ENCODE measurements at places on chromosomes 6 and 20.

- DNase-seq = no peak
Observed at GRCh38 chr6:170314983-170315382, 8.4 kb downstream of the FAM120B start.

DNA sequence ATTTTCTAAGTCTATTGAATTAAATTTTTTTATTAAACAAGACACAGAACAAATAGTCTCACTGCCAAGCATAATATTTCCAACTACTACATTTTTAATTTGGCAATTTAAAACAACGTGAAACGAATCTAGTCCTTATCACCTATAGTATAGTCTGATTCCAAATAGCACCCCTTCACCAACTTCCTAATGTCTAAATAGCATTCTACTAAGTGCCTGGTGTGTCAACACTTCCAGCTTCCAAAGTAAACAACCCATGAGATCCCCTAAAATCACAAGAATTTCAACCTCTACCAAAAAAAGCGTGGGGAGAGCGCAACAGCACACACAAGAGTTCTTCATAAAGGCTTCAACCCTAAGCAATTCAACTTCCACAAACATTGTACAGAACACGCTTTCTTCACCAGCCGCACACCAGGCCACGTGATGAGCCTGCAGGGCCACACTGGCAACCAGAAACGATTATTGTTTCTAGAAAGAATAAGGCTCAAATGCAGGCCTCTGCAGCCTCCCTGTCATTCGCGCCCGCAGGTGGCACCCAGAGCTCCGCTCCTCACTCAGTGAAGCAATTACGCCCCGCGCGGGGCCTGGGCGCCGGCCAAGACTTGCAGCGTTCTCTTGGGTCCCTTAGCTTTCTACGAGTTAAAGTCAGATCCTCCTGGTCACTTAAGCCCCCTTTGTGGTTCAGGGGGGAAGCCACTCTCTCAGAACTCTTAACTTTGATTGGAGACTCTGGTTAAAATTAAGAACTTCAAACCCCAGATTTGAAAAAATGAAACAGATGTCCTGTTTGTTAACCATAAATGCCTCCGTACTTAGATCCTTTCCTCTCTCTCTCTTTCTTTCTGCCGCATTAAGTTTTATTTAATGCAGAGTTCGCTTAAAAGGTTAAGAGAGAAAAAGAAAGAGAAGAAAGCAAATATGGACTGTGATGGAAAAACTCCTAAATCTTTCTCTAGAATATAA, 18.3 kb downstream of the SIM1 start:
- no peak for DNase-seq

GRCh38 chr6:108222504-108222903, 38.3 kb downstream of the SNX3 start:
- DNase-seq = no peak

GRCh38 chr6:21143645-21144044, 449.9 kb upstream of the SOX4 start:
- no peak for DNase-seq

- no peak for DNase-seq
Observed at GRCh38 chr20:20201124-20201523, 148.8 kb downstream of the CFAP61 start.

- no peak for DNase-seq
Observed at GRCh38 chr6:52306972-52307870, 22.7 kb upstream of the MCM3 start.

GRCh38 chr6:139372326-139373153, 1.9 kb downstream of the CITED2 start:
- DNase-seq = no peak

DNA sequence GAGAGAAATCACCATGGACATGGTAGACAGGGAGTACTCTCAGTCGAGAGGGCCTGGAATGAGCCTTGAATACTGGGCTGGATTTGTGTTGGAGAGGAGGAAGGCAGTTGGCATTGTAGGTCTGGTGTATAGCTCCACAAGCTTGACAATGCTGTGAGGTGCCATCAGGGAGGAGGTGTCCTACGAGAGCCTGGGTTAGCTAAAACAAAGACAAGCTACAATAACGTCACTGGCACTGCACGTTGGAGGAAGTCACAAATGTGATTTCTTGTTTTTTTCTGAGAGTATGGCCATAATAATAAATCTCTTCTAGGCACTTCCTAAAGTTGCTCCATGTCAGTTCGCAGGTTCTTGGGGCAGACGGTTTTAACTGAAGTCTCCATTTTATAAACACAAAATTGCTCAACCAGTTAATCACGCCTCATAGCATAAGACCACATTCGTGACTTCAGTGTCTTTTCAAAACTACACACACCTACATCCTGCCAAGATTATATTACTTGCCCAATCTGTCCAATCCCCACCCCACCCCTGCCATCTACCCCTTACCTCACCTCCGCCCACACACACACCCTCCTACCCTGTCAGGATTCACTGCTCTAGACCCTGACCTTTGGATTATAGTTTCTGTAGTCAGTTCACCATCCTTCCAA, 4.4 kb upstream of the HLA-DMB start:
- DNase-seq = no peak

GRCh38 chr6:122710908-122711635, 68.4 kb upstream of the FABP7 start:
- DNase-seq = no peak

DNA sequence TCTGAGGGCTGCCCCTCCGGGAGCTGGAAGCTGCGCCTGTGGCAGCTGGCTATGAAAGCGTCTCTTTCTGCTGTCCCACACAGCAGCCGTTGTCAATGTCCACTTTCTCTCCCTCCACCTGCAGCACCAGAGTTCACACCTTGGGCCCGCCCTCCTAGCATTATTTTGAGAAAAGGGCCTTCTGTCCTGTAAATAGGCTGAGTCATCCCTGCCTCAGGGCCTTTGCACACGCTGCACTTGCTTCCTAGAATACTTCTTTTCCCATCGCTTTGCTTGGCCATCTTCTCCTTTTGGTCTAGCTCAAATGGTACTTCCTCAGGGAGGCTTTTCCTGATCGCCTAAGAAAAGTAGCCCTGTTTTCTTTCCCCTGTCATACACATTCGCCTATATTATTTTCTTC, 69.3 kb upstream of the ZNFX1 start:
- no peak for DNase-seq

DNA sequence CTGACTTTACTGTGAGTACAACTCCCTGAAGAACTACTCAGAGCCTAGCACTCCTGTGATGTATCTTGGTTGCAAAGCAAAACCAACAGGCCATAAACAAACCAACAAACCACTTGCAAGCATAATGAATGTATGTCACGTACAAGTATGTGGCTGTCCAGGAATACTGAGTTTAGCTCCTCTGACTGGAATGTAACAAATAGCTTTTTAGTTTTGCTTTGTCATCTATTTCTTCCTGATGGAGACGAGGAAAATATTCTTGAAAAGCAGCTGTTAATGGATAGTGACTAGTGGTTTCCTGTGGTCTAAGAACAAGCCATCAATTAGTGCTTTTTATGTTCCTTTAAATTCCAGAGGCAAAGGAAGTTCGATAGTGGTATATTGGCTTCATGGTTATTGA, 101.9 kb upstream of the LY86 start:
- DNase-seq = no peak

DNA sequence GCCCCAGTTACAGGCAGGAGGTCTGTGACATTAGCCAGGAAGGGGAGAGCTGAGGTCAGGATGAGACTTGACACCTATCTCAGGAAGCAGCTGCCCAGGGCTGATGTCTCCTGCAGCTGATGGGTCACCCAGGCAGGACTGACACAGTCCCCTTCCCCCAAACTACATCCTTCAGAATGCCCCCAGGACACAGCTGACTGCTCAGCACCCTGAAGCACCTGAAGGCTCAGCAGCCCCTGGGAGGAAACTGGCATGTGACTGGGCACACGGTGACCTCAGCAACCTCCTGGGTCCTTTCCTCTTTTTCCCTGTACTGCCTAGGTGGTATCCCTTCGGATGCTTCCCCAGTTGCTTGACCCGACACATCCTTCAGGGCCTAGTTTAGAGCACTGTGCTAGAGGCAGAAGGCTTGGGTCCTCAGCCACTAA, 1.9 kb downstream of the SDC4 start:
- no peak for DNase-seq

- no peak for DNase-seq
Observed at GRCh38 chr6:12585497-12585958, 131.0 kb upstream of the PHACTR1 start.

DNA sequence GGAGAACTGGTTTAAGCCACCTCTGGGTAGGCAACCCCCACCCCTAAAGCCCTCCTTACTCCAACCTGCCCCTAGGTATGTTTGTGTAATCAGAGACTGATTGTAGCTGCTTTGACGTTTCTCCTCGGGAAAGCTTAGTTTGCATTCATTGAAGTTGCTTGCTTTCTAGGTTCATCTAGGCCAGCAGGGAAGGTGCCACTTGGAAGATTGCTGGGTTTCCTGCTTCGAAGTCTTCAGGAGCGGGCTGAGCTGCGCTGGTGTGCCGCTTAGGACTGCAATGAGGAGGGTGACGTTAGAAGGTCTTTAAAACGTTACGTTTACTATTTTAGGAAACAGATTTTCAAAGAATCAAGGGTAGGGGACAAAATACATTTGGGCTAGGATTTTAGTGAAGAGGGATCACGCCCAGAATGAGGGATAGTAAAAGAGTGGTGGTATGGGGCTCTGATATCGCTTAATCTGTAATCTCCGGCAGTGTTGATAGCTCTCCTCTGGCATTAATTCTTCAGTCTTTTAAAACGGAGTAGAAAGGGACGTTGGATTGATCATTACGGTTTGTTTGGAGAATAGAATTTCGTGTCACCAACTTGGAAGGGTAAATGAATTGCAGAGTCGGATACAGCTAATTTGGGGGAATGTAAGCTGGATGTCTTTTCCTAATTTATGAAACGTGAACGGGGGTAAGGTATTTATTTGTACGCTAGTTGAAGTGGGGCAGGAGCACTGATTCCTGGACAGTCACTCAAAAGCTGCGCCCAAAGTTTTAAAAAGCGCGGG, 92.6 kb upstream of the PRDM1 start:
- DNase-seq = no peak

DNA sequence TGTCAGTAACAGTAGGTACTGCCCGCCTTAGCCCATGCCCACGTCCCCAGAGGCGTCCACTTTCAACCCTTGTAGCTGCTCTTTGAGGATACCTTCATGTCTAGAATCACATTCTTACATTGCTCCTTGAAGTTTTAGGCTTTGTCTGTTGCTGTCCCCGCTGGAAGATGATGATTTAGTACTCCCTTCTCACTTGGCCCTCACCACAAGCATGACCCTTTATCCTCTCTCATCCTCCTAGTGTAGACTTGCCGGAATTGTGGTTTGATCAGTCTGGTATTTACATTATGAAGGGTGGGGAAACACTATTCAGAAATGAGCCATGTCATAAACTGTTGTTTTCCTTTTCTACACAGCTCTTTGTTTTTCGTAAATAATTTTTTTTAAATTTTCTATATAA, 87.4 kb downstream of the ARID1B start:
- no peak for DNase-seq

GRCh38 chr6:40408786-40409542, 178.2 kb downstream of the LRFN2 start:
- DNase-seq = no peak

GRCh38 chr6:100347901-100348550, 116.7 kb downstream of the SIM1 start:
- no peak for DNase-seq

DNA sequence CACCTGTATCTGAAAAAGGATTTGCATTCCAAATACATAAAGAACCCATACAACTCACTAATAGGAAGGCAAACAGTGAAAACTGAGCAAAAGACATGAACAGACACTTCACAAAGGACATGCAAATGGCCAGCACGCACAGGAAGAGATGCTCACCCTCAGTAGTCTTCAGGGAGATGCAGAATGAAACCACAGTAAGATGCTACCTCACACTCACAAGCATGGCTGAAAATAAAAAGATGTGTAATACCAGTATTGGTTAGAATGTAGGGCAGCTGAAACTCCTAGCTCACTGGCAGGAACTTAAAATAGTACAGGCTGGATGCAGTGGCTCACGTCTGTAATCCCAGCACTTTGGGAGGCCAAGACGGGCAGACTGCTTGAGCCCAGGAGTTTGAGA, 64.6 kb downstream of the SNX5 start:
- DNase-seq = no peak

GRCh38 chr6:85429346-85429745, 20.5 kb upstream of the NT5E start:
- no peak for DNase-seq

DNA sequence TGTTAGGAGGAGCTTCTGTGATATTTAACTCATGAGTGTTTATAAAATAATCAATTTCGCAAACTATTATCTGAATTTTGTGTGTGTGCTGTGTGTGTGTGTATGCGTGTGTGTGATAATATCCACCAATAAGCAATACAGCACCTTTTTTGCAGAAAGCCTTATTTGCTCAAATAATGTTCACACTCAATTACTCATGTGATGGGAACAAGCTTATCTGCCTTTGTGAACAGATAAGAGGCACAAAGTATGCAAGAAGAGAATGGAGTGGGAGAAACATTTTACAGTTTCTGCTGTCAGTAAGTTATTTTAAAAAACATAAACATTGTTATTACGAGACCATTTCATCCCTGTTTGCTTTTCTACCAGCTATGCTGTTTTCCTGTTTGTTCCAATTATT, 36.7 kb upstream of the PTPRK start:
- DNase-seq = no peak

DNA sequence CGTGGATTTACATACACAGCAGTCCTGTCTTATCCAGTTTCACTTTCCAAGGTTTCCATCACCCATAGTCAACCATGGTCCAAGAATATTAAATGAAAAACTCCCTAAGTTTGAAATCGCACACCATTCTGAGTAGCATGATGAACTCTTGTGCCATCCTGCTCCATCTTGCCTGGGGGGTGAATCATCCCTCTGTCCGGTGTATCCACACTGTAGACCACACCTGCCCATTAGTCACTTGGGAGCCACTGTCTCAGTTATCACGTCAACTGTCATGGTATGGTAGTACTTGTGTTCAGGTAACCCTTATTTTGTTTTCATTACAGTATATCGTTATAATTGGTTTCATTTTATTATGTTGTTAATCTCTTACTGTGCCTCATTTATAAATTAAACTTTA, 38.5 kb downstream of the PTGIS start:
- no peak for DNase-seq

DNA sequence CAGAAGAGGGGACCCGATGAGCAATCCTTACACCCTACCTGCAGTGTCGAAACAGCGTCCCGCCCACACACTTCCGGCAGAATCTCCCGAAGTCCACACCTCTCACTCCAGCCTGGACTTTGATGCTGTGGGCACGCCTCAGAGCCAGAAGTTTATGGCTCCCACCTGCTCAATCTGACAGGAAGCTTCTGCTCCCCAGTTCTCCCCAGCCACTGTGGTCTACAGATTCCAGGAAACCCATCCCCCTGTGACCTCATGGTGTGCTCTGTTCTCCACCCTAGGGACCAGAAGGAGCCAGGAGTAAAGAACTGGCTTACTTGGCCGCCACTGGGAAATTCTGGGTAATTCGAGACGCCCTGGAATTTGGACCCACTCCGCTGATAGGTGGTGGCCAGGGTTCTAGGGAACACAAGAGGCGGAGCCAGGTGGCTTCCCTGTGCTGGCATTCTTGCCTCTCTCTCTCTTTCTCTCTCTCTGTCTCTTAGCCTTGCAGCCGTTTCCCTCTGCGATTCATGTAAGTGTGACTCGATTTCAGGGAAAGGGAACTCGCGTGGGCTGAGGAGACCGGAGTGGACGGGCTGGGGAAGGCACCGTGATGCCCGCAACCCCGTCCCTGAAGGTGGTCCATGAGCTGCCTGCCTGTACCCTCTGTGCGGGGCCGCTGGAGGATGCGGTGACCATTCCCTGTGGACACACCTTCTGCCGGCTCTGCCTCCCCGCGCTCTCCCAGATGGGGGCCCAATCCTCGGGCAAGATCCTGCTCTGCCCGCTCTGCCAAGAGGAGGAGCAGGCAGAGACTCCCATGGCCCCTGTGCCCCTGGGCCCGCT, at the start of gene TRIM15:
TSS of gene TRIM15 (plus strand) at position 457 of the 828 bp plus-strand sequence. CDS start at position 596, 139 bp downstream.
- no peak for DNase-seq
